ENCODE measurements at places on chromosomes 16 and 17.

DNA sequence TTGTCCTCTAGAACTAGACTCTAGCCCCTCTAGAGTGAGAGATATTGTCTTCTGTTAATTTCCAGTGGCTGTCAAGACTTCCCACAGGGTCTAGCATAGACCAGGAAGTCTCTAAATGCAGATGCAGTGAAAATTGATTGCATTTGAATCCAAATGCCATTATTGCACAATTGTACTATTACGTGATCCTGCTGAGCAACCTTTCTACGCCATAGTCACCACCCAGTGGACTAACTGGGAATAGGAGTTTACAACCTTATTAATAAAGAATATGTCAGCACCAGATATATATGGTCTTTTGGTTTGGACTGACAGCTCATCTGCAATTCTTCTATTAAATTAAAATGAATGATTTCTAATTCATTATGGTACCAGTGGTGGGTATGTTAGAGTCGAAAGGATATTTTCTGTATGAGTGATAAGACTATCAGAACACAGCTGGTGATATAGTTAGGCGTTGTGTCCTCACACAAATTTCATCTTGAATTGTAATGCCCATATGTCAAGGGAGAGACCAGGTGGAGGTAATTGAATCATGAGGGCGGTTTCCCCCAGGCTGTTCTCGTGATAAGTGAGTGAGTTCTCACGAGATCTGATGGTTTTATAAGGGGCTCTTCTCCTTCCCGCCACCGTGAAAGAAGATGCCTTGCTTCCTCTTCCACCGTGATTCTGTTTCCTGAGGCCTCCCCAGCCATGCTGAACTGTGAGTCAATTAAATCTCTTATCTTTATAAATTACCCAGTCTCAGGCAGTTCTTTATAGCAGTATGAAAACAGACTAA lies 138.9 kb upstream of the CA10 start:
- DNase-seq, result no peak

- DNase-seq, result peak; percentile 43
These were observed 3.3 kb downstream of the COL1A1 start for GRCh38 chr17:50198026-50198669.

GRCh38 chr16:67800338-67800926 lies 5.9 kb downstream of the RANBP10 start:
- no peak for DNase-seq

- DNase-seq, result no peak
These were observed 589 bp downstream of the CLCN7 start for GRCh38 chr16:1474082-1474795.

GRCh38 chr17:80859002-80859941 lies 132.4 kb upstream of the CHMP6 start:
- DNase-seq, result no peak

All from activated CD4-positive, CD25-positive, alpha-beta regulatory T cell treated with anti-CD3 and anti-CD28 coated beads, Interleukin-2, amount 50 U/mL, for 72 hours (primary cell).